CD4-positive, alpha-beta T cell treated with Interferon alpha-2 for 1 hour (primary cell): ENCODE measurements at places on chromosomes 6 and 20.

DNA sequence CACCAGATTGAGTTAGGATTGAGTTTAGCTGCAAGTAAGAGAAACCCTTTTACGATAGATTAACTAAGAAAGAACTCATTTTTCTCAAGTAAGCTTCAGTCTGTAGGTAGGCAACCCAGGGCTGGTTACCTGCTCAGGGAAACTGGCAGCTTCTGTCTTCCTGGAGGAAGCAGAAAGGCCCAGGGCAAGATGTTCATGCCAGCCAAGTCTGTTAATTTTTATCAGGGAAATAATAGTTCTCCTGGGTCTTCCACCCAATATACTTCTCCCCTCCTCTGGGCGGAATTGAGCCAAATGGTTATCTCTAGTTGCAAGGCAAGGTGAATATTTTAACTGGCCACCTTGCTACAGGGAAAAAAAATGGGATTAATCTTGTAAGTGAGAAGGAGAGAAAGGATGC is 98.2 kb downstream of the UTRN start:
- DNase-seq: no peak

GRCh38 chr20:4104842-4105241 is 89.5 kb upstream of the RNF24 start:
- DNase-seq: no peak

DNA sequence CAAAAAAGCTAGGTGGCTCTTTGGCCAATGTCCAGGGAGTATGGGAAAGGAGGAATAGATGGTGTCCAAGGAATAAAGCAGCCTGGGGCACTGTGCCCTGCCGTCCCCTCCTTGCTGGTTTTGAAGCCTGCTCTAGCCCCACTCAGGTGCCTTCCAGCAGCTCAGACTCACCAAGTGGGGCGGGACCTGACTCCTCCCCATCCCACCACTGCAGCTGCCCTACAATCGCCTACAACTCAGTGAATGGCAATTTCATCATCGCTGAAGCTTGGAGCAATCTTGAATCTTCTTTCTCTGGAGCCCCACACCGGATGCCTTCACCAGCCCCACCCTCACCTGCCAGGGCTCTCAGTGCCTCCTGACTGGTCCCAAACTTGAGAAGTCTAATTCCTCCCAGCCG is 56.4 kb upstream of the NXT1 start:
- no peak for DNase-seq

GRCh38 chr6:46909371-46909770 is 12.4 kb downstream of the ADGRF5 start:
- DNase-seq: no peak

DNA sequence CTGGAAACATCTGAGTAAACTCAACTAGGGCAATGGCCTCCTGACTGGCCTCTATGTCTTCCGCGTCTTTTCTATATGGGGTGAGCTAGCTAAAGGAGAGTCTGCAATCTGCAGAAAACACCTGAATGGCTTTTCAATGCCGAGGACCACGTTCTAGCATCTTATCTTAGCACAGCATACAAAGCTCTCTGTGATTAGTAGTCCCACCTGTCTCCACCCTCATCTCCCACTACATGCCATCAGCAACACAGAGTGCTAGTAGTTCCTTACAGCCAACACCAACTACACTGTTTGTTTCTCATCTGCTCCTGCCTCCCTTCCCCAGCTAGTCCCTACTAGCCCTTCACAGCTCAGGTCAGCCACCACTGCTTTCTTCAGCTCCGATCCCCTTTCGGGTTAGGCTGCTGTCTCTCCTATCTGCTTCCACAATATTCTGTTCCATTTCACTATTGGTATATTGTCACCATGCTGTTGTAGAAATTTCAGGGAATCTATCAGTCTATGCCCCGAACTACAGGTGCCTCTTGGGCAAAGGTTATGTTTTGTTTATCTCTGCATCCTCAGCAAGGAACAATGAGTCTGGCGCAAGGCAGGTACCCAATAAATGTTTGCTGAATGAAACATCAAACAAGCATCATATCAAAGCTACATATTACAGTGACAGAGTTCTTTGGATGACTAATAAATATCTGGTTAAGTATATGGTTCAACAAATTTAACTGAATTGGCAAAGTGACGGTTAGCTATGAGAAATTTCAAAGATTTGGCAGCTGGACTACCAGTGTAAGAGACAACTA is 12.2 kb downstream of the LYRM4 start:
- DNase-seq: no peak

DNA sequence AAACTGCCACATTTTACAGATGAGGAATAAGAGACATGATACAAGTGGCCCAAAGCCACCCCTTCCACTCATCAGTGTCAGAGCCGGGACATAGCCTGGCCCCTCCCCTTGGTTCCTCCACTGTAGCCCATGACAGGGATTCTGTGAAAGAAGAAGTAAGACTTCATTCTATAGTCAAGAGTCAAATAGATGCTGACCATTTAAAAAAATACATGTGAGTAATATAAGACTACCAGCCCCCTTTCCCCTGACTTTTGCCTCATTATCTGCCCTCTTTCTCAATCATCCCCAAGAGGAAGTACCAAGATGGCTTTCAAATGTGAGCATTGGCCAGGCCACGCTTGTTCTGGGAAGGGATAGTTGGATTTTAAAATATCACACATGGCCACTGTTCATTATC is 57.8 kb upstream of the TAB2 start:
- peak; percentile 65 for DNase-seq

GRCh38 chr6:74113901-74114300 is 417.9 kb downstream of the CD109 start:
- DNase-seq: no peak

DNA sequence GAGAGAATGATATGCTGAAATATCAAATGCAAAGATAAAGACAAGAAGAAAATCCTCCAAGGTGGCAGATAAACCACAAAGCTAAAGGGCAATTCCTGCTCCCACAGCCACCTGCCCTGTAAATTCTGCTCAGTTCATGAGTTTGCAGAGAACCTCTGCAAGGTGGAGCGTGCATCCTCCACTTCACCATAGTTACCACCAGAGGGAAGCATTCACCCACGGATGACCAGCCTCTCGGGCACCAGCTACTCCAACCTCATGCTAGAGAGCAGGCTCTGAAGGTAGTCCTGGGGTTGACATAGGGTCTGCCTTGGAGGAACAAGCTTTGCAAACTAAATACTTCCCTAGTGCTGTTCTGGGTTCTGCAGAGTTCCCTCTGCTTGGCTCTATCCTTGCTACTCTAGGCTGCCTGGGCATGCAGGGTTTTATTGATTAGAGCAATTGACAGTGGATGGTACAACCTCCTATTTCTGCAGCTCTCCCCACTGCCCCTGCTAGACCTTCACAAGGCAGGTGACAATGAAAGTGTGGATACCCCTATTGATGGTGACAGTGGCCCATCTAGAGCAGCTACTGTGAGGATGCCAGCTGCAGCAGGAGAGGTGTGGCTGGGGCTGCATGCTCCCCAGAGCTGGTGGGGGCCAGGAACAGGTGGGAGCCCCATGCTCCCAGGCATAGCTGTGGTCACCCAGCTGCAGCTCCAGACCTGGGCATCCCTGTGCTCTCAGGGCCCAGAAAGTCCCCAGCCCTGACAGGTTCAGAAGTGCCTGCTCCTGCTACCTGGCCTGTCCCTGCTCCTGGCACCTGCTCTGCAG is 51.1 kb downstream of the GGTLC1 start:
- DNase-seq: peak; percentile 59

- DNase-seq: no peak
These were observed 81.6 kb downstream of the NCOA7 start for GRCh38 chr6:125872259-125872921.

- no peak for DNase-seq
These were observed 14.8 kb downstream of the DDRGK1 start for GRCh38 chr20:3189561-3190131.

GRCh38 chr6:46749731-46750130 is 3.0 kb downstream of the ANKRD66 start:
- no peak for DNase-seq
